ENCODE measurements at places on chromosomes 11 and 22.
A peak's percentile ranks its signal among the peaks of the same experiment; 100 is the strongest.

GRCh38 chr11:117986981-117987574 is 884 bp downstream of the IL10RA start:
- DNase-seq: peak; percentile 75

DNA sequence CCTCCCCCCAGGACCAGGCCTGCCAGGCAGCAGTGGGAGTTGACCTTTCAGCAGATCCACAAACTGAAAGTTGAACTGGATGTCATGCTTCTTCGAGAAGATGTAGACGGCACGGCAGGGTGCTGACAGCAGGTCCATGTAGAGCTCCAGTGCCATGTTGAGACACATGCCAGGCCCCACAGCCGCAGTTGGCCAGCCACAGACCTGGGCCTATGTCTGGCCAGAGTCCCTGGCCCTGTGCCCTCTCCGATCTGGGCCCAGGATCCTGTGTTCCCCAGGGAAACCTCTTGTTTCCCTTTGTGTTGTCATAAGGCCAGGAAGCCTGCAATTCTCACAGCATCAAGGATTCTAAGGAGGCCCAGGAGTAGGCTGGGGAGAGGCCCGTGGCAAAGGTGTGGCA is at the start of gene GSTT4:
GSTT4 (minus strand) TSS at position 253 of the 400 bp plus-strand sequence; CDS start at position 156, 97 bp downstream.
- no peak for DNase-seq

- no peak for DNase-seq
Observed at GRCh38 chr22:45029501-45029900, 19.7 kb upstream of the PHF21B start.

- no peak for DNase-seq
Observed at GRCh38 chr22:17753401-17753989, 20.8 kb downstream of the BID start.

GRCh38 chr11:68999093-68999747 is 13.8 kb downstream of the MRGPRF start:
- DNase-seq: no peak

DNA sequence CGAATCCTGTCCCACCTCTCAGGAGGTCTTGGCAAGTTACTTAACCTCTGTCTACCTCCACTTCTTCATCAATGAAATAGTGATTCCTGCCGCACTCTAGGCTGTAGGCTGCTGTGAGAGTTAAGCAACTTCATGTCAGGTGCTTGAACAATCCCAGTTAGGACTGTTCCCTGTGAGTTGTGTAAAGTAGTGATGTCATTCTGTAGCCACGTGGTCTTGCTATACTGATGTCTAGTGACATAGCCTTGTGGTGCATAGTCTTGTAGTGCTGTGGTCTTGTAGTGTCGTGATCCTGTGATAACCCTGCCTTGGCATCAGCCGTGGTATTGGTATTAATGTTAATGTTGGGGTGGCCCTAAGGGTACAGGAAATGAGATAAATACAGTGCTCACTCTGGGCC is 30.3 kb upstream of the PRR5 start:
- no peak for DNase-seq

- DNase-seq: no peak
Observed at GRCh38 chr11:123773959-123774358, 19.6 kb upstream of the OR6X1 start.

DNA sequence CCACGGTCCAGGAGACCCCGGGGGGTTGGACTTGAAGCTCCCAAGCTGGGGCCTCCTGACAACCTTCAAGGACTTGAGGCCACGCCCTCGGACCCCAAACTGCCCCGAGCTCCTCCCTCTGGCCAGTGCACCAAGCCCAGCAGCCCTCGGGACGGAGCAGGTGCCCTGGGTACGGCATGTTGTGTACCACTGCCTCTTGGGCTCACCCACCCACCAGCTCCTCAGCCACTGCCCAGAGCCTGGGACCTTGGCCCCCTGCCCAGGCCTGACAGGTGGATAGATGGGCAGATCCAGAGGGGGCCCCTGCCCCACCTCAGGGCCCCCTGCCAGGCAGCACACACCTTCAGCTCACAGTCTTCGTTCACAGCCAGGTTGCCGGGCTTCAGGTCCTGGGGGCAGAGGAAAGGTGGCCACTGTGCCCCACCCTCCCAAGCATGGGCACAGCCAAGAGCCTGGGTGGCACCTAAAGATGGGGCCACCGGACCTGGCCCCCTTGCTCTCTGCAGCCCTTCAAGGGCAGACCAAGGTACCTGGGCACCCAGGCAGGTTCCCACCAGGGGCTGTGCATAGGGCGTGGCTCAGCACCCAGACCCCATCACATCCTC is 5.1 kb downstream of the MAPK12 start:
- DNase-seq: no peak

- no peak for DNase-seq
Observed at GRCh38 chr11:71496421-71496820, 30.6 kb upstream of the KRTAP5-7 start.

DNA sequence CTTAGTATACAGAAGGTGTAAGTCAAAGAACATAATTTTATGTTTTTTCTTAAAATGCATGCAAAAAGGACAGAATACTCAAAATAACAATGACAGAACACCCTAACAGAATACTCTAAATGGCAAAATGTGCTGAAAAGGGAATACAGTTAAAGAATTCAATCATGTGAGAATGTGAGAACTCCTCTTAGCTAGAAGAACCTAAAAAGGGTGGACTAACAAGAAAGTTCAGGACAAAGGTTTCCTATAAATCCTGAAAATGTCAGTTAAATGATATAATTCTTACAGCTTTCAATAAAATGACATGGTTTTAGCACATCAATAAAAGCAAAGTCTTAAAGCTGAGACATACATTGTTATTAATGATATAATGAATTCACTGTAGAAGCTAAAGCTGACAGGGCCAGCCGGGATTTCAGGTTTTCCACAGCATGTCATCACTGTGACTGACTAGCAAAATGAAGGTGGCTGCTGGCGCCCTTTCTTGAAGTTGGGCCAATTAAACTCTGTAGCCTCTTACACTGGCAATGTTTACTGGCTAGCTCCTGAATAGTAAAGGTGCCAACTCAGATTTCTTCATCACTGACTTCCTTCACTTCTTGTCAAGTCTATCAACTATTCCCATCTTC is 244.4 kb downstream of the TTC28 start:
- DNase-seq: no peak

- no peak for DNase-seq
Observed at GRCh38 chr22:32625985-32626384, 151.4 kb downstream of the FBXO7 start.

GRCh38 chr11:19232910-19233503 is 7.7 kb downstream of the E2F8 start:
- DNase-seq: no peak

- DNase-seq: no peak
Observed at GRCh38 chr22:37794376-37794775, 13.4 kb upstream of the GCAT start.

GRCh38 chr11:2713094-2713493 is 13.3 kb upstream of the KCNQ1OT1 start:
- no peak for DNase-seq

DNA sequence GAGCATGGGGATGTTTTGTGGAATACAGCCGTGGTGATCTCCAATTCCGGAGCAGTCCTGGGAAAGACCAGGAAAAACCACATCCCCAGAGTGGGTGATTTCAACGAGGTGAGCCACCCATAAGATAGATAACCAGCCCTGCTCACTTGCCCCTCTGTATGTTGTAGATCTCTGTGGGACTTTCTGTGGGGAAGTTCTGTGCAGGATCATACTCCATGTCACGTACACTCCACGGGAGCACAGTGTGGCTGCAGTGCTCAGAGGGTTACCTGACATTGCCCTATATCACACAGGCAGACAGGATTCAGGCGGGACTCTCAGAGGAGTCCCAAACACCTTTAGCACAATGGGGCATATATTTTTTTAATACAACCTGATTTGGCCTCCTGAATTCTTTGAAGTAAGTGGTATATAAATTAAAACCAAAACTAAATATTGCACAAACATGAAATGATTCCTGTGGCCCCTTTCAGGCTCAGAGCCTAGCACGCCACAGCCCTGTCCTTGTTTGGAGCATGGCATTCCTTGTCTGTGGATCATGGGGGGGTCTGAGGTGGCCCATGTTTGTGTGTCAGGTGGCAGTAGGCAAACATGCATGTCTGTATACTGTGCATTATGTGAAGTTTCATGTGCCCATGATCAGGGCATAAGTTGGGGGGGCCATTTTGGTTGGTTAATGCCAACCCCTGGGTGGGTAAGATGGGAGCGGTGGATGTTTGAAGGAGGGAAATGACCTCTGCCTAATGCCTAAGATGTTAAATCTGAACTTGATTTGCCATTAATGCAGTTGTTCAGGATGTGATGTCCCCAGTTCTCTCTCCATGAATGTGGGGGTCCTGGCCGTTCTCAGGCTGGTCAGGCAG is 18.5 kb downstream of the UPB1 start:
- DNase-seq: no peak

DNA sequence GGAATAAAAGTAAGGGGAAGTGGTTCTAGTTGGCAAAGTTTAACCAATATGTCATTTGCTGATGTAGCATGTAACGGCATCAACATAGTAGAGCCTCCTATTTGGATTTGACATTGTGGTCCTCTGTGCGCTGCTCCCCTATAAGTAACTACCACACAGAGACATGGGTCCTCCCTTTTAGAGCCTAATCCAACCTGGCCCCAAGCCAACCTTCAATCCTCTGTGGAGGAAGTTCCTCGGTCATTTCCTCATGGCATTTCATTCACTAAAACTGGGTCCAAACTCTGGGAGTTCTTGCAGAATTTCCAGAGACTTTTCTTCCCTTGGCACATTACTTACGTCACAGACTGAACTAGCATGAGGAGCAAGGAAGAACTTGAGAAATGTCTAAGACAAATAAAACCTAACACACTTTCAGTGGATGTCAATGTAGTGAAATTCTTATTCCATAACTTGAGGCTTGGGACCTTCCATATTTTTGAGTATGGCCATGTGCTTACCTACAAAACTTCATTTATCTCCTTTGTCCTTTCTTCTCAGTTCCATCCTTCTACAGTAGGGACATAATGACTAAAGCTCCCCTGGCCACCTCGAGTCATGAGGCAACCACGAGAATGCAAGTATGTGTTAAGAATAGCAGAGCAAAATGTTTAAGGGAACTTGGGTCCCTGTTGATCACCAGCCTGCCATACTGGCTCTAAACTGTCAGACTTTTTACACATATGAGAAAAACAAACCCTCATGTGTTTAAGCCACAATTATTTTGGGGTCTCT is 34.7 kb downstream of the MMP20 start:
- no peak for DNase-seq

GRCh38 chr11:61949169-61950034 is 749 bp upstream of the BEST1 start:
- peak; percentile 86 for DNase-seq
